HT1080 (cell line): ENCODE measurements at places on chromosomes 1 and 21.

GRCh38 chr1:102550729-102551384, 554.1 kb upstream of the OLFM3 start:
- peak; percentile 59 for DNase-seq

GRCh38 chr1:69029649-69030048, 532.8 kb upstream of the DEPDC1 start:
- DNase-seq = no peak

DNA sequence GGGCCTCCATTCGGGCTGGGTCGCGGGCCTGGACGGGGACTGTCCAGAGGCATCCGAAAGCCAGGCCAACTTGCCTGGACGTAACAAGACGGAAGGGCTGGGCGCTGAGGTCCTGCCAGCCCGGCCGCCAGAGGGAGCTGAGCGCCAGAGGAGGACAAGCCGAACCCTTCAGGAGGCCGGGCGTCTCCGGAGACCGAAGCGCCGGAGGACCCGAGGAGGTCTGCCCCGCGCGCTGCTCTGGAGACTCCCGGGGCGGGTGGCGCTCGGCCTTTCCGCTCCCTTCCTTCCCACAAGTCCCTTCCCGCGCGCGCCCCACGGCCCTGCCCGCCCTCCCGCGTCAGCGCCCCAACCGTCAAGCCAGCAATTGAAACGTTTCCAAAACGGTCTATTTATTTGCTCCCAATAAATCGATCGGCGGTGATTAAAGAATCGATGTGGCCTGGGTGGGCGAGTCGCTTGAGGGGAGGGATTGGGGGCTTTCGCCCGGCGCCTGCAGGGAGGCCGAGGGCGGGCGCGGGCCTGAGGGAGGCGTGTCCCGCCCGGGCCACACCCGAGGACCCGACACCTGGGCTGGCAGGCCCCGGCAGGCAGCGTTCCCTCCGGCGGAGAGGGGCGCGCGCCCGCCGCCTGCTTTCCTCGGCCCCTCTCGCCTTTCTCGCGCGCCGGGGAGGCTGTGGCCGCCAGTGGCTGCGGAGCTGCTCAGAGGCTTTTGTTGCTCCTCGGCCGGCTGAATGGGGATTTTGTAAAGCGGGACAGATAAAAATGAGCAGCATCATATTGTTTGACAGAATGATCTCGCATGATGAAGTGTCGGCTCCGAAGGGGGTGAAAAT, 5.2 kb upstream of the FOXD3 start:
- peak; percentile 55 for DNase-seq

- no peak for DNase-seq
These were observed 77.7 kb downstream of the TOMM20 start for GRCh38 chr1:235050911-235051360.

GRCh38 chr1:14826172-14826636, 227.7 kb downstream of the KAZN start:
- DNase-seq = peak; percentile 58

DNA sequence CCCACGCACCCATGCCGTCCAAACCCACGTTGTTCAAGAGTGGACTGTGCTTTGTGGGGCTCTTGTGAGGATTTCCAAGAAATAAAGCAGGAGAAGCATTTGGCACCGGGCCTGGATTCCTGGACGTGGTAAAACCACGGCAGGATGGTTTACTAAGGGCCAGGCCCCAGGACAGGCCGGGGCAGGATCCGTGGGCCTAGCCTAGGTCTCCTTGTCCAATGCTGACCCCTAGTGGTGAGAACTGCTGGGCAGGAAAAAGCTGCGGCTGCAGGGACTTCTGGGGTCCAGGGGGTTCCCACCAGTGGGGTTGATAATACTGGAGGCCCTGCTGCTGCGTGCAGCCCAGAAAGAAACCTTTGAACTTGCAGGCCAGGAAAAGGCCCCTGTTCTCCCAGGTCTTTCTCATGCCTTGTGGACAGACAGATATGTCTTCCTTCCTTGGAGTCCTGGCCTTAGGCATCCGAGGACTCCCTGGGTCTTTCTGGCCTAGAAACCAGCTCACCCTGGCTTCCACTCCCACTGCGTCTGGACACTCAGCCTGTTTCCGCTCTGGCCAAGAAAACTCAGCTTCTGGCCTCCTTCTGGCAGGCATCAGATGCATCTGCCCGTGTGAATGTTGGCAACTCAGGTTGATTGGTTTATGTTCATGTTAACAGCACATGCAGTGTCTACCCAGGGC, 106.9 kb upstream of the TMEM51 start:
- DNase-seq = peak; percentile 56

DNA sequence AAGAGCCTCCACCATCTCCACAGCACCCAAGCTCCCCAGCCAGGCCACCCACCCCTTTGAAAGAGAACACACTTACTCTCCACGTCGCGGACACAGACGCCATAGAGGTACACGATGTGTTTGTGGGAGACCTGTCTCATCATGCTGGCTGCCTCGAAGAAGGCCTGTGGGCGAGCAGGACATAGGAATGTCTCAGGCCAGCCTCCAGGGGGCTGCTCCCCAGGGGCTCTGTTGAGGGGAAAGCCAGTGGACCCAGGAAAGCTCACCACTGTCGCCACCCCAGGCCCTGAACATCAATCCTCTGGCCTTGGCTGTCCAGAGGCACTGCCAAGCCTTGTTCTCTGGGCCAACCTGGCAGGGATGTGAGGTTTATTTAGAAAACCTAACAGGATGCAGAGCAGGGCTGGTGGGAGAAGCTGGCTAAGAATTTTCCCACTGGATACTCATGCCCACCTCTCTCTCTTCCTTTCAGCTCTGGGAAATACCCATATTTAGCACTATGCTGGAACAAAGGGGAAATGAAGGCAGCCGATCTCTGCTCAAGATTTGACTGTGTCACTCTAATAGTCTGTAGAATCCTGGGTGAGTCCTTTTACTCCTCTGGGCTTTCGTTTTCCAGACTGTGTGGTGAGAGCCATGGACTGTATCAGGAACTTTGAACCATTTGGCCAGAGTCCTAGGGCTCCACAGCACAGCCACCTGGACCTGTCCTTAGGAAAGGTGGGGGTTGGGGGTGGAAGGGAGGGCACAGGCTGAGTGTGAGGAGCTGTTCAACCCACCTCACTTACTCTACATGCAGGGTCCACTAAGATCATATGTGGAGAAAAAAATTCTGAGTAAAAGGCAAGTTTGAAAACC, 101.9 kb downstream of the RAVER2 start:
- DNase-seq = no peak

GRCh38 chr1:18463984-18464664, 16.6 kb upstream of the KLHDC7A start:
- DNase-seq = no peak

GRCh38 chr1:59657873-59658465, 156.8 kb upstream of the HOOK1 start:
- DNase-seq = no peak

DNA sequence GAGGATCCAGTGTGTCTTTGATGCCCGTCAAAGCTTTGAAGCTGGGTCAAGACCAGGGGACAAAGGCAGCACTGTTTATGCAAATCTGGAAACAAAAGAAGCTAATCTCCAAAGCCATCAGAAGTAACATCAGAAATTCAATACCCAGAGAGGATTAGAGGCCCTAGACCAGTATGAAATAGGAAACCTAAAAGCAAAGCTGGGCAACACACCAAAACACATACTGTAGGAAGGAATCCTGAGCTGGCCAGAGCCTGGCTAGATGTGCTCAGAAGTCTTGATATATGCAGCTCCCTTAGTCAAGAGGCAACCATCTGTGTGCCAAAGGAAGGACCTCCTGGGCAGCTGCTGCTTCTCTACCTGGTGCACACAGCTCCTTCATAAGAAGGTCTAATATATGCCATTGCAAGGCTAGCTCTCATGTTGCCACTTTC, 12.3 kb downstream of the COLGALT2 start:
- DNase-seq = peak; percentile 81

- no peak for DNase-seq
These were observed 3.2 kb downstream of the TMEM201 start for GRCh38 chr1:9591669-9592509.

GRCh38 chr1:39969531-39970270, 14.8 kb downstream of the MFSD2A start:
- DNase-seq = no peak

DNA sequence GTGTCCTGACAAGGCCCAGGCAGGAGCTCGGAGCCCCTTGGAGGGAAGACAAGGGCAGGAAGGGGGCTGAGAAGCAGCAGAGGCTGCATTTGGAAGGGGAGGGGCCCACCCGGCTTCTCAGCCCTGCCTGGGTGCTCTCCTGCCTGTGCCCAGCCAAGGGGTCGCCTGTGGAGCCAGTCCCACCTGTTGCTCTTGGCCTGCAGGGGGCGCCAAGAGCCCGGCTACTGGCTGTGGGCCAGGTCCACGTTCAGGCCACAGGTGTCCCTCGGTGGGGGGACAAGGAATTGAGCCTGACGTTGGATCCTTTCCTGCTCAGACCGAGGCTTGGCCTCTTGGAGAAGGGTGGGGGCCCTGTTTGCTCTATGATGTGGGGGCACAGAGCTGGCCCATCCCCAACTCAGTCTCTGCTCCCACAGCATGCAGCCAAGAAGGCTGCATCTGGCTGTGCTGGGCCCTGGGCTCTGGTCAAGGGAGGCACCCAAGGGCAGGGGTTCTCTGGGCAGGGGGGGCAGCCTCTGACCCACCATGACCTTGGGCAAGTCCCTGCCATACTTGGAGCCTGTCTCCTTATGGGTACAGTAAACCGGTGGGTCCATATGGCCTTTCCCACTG, 10.9 kb downstream of the WNT4 start:
- peak; percentile 26 for DNase-seq

DNA sequence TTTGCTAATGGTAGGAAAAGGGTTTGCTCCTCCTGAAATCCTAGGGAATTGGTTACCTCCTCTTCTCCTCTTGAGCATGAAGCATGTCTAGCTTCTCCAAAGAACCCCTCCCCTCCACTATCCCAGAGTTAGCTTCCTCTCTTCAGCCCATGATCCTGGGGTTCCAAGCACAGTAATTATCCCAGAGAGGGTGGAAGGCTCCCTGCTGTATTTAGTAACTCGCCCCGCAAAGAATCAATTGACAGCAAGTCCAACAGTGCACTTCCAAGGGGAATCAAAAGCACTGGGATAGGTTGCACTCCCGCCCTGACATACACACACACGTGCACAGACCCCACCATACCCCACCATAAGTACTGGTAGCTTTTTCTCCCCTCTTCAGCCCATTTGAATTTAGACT, 3.1 kb downstream of the S100A8 start:
- no peak for DNase-seq

- DNase-seq = peak; percentile 74
These were observed 7.5 kb downstream of the DYRK1A start for GRCh38 chr21:37374027-37374426.

DNA sequence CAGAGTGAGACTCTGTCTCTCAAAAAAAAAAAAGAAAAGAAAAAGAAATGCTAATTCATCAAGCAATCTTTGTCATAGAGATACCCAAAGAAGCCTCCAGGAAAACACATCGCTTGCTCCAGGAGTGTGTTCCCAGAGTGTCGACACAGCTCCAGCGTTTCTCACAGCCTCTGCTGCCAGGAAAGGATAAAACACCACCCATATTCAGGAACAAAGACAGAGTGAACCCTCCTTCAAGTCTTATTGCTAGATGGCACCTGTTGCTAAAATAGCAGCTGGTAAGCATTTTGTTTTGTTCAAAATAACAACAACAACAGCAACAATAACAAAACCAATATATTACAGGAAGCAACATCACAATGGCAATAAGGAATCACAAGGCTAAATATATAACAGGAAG, 3.1 kb downstream of the ILDR2 start:
- DNase-seq = no peak

GRCh38 chr21:25563361-25564116, 43.7 kb downstream of the MRPL39 start:
- peak; percentile 43 for DNase-seq

DNA sequence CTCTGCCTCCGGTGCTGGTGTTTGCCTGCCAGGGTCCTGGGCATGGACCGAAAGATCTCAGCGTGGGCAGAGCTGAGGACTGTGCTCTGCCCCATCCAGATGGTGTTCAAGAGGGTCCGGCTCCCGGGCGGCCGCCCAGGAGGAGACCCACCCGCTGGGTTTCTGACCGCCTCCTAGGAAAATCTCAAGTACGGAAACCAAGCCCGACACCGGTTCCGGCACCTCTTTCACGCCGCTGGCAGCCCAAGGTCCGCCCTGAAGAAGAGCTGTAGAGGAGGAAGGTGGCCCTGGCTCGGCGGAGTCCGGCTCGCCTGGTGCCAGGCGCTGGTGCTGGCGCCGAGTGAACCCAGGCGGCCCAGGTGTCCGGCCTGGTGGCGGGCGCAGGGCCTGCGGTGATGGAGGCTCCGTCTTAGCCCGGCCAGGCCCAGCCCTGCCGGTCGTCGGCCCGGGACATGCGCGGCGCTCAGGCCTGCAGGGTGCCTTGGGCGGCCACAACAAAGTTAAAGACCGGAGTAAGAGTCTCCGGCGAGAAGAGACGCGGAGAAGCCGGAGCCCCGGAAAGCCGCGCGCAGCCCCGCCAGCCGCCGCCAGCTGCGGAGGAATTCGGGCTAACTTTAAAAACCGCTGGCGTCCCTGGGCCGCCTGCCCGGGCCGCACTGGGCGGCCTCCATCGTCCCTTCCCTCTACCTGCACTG, 1.5 kb downstream of the GRIK3 start:
- DNase-seq = no peak

- DNase-seq = no peak
These were observed 3.2 kb upstream of the LAPTM5 start for GRCh38 chr1:30760596-30761324.

GRCh38 chr1:235402457-235403200, 35.4 kb downstream of the TBCE start:
- no peak for DNase-seq

- no peak for DNase-seq
These were observed 50.6 kb upstream of the C1orf146 start for GRCh38 chr1:92167151-92167550.

DNA sequence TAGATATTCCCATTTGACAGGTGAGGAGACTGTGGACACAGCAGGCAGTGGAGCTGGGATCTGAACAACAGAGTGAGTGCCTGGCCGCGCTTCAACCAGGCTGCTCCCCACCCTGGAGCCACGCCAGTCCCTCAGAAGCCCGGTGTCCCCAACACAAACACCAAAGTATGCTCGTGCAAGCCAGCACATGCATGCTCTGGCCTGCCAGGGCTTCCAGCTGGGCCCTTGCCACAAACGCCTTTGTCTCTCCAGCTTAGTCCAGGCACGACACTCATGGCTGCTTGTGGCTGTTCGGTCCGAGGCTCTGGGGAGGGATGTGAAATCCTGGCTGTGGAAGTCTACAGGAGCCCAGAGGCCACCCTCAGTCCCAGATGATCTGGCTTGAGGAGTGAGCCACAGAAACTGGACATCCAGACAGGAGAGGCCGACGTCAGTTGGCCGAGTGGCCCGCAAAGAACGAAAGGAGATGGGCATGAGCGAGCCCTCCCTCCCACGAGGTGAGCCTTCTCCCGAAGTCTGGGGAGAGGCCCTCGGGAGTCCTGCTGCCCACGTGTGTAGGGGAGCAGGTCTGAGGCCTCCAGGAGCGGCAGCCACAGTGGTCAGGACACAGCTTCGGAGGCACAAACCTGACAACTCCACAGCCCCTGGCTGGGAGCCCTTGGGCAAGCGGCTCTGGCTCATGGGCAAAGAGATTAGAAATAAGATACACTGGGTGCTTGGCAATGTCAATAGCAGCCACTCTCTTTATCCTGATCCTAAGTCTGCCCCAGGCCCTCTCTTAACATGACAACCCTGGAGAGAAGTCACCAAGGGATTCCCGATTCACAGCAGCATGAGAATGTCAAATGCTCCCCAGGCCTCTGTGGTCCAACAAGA, 117.1 kb upstream of the IFFO2 start:
- no peak for DNase-seq
